ENCODE measurements at places on chromosomes 5 and 9.

GRCh38 chr5:156819967-156820581 lies 30.0 kb upstream of the PPP1R2B start:
- no peak for DNase-seq

GRCh38 chr5:154944716-154945115 lies 3.8 kb downstream of the MRPL22 start:
- no peak for DNase-seq

GRCh38 chr5:136133922-136134379 lies 1.3 kb downstream of the SMAD5 start:
- DNase-seq = no peak

- peak; percentile 81 for DNase-seq
Observed at GRCh38 chr5:74903165-74903787, 37.1 kb upstream of the FAM169A start.

- no peak for DNase-seq
Observed at GRCh38 chr9:96172797-96173196, 129.2 kb downstream of the HSD17B3 start.

- DNase-seq = no peak
Observed at GRCh38 chr5:130488252-130488651, 584.0 kb downstream of the CHSY3 start.

GRCh38 chr9:89826186-89826585 lies 221.4 kb downstream of the GADD45G start:
- no peak for DNase-seq

DNA sequence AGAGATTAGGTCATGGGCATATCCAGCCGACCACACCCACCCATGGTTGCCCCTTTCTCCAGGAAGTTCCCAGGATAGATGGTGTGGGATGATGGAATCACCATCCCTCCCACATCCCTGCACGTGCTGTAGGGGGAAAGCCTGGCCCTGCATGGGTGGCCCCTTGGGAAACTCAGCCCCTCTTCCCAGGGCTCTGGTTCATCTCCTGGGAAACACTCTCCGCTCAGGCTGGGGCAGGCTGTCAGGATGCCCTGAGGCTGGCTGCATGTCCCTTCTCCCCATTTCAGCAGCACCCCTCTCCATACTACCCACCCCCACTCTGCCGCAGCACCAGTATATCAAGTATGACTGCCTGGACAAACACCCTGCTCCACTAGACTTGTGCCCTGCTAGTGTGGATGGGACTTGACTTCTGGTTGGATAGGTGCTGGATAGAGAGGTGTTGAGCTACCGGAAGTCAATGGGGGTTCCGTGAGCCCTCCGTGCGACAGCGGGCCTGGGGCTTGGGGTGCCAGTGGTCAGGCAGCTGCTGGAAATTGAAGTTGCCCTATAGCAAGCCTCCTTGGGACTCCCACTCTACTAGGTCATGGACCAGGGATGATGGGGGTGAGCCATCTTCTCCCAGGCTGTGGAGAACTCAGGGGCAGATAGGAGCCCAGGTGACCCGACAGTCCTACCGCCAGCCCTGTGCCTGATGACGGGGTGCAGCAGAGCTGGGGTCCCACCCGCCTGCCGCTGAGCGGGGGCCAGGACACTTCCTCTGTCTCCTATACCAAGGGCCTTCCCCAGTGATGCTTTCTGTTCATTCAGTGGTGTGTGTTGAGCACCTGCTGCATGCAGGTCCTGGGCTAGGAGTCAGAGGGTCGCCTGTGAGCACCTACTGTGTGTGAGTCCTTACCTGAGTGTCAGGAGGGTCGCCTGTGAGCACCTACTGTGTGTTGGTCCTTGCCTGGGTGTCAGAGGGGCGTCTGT lies 69.4 kb upstream of the COL5A1 start:
- DNase-seq = no peak

DNA sequence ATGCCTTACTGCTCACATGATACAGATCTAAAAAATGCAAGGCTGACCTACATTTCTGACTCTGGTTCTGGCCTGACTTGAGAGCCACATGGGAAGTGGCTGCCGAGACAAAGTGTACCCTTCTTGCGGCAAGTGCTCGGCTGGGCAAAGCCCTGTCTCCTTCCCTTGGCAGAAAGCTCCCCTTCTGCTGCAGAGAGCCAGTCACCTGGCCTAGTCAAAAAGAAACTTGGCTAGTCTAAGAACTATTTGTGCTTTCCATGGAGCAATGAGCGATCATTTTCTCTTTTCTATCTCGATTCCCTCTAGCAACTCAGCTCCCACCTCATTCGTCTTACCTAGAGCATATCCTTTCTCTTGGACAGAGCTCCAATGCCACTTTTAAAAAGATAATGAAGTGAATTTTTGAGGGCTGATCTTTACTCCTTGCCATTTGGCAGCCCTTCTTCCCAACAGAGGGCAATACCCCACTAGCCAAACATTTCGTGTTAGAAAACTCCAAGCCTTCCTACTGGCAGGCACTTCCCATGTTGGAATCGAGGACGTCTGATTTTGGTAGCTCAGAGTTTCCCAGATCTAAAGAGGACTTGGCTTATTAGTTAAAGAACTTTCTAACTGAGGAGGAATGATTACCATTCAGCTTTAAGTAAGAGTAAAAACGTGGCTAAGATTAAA lies 108.1 kb upstream of the PRRC1 start:
- no peak for DNase-seq

GRCh38 chr5:120934031-120934430 lies 469.9 kb downstream of the PRR16 start:
- no peak for DNase-seq

DNA sequence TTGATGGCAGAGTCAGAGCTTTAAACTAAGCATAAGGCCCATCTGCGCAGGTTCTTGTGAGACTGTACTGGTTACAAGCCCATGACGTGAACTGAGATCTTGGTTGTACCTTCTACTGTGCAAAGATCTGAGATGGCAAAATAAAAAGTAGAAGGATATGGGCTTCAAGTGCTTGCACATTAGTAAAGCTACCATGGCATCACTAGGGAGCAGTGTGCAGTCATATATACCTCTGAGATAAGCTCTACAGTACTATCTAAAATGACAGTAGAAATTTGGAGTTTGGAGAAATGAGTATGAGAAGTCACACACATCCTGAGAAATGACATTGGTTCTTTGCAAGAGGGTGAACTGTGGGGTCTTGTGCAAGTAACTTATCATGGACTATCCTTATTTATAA lies 408.2 kb upstream of the PRR16 start:
- DNase-seq = peak; percentile 39

GRCh38 chr9:92638621-92639101 lies 31.3 kb downstream of the IPPK start:
- no peak for DNase-seq

DNA sequence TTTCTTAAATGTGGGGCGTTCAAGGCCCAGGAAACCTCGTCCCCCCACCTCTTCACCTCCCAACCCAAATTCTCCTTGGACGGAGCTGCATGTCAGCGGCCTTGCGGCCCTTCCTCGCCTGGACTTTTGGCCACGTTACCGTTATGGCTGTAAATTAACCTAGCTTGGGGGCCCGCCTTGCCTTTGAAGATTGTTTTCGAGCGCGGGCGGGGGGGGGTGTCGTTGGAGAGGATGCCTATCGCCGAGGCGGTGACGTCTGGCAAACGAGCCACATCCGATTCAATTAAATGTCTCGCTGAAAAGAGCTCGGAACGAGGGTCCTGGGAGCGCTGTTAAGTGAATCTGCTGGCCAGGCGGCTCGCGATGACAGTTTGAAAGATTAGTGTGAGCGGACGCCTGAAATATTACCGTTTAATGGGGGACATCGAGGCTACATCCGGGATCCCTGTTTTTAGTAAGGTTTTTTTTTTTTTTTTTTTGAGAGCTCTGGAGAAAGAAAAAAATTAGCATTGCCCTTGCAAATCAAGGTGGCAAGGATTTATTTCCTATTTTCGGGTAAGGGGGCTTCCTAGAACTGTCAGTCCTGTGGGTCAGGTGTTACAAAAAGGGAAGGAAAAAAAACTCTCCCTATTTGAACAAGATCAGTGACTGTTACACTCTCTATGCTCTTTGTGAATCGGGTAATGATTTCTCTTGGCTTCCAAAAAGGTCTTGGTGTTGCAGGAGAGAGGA lies 2.3 kb upstream of the NKX2-5 start:
- no peak for DNase-seq

DNA sequence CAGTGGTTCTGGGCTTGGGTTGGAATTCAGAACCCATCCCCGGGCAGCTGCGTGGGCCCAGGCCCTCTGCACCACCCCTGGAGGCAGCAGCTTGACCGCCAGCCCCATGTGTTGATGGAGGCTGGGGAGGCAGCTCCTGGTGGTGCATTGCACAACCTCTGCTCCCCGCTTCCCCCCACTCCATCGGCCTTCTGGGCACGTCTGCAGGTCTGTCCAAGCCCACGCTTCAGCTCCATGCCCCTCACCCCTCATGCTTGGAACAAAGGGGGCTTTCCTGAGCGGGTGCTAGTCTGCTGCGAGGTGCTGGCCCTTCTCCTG lies 1.4 kb downstream of the NCS1 start:
- DNase-seq = no peak

- DNase-seq = no peak
Observed at GRCh38 chr5:131148835-131149234, 16.2 kb downstream of the HINT1 start.

- DNase-seq = peak; percentile 2
Observed at GRCh38 chr5:16304846-16305245, 125.3 kb upstream of the MARCHF11 start.

All from mammary epithelial cell (primary cell).